ENCODE measurements at places on chromosomes 3 and 15.

DNA sequence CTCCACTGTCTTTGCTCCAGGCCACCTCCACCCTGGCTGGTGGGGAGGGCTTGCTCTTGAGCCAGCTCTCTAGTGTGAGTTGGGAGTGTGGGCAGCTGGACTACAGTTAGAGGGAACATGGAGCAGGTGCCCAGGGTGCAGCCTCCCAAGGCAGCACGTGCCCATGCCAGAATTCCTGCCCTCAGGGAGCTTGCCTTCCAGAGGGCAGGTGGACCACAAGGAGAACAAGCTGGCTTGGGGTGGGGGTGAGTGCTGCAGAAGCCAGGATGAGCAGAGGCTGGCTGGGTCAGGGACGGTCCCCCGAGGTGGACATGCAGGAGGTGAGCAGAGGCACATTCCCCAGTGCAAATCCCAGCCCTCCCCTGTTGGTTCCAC is 89.5 kb downstream of the VGLL4 start:
- DNase-seq = no peak

DNA sequence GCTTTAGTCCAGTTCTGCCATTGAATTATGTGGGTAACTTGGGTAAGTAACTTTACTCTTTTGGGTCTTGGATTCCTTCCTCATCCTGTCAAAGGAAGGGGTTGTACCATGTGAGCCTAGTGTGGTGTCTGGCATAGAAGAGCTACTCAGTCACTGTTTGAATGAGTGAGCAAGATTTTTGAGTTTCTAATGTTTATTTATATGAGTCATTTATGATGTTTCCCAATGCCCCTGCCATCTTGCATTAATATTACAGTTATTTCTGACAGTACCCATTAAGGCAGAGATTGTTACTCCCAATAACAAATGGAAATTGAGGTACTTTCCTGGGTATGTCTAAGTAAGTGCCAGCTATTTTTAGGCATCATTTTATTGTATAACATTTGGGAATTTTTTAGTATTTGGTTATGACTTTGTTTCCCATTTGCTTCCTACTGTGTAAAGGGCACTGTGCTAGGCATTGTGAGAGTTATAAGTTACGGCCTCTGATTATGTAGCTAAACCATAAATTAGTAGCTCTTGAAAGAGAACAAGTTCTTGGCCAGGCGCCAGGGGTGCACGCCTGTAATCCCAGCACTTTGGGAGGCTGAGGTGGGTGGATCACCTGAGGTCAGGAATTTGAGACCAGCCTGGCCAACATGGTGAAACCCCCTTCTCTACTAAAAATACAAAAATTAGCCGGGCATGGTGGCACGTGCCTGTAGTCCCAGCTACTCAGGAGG is 23.5 kb downstream of the NR1D2 start:
- DNase-seq = peak; percentile 82

GRCh38 chr3:24101676-24102168 is 156.6 kb downstream of the NR1D2 start:
- DNase-seq = peak; percentile 36

- DNase-seq = no peak
Observed at GRCh38 chr3:39260318-39260717, 19.5 kb downstream of the CX3CR1 start.

GRCh38 chr3:9912294-9912935 is 4.5 kb upstream of the IL17RC start:
- DNase-seq = peak; percentile 76

DNA sequence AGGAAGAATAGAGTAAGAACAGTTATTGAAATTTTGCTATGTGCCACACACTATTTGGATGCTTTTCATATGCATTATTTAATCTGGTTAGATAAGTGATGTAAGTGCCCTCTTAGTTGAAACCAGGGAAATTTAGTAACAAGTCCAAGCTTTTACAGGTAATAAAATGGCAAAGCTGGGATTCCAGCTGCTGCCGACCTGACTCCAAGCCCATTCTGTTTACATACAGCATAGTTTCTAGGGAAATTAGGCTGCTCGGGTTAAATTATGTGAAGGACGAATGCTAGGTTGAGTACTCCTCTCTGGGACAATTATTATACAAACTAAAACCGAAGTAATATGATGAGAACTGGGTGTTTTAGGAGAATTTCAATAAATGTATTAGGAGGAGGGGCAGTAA is 38.7 kb upstream of the FAH start:
- DNase-seq = no peak

GRCh38 chr3:3686907-3687648 is 112.2 kb upstream of the LRRN1 start:
- DNase-seq = no peak

DNA sequence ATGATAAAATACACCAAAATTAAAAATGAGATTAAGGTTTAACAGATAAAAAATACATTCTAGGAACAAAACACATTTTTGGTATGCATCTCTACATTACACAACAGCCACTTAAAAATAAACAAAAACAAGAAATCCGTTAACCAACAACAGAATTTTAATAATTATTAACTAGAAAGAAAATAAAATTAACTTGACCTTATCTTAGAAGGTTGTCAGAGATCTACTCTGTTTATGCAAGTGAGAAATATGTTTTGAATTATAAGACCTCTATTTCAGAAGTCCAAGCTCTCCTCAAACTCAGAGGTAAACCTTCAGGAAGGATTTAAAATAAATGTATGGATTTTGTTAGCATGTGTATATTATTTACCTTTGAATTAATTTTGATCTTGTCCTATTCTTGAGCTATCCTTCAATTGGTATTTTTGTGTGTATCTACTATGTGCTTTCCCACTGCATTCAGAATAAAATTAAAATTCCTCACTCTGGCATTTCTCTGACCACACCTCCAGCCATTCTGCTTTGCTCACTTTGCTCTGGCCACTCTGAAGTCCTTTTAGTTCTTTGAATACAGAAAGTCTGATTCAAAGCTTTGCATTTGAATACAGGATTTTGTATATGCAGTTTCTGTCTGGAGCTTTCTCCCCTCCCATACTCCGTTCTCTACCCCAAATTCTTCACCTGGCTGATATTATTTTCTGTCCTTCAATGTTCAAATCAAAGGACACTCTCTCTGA is 352.0 kb downstream of the ZBTB20 start:
- DNase-seq = no peak

DNA sequence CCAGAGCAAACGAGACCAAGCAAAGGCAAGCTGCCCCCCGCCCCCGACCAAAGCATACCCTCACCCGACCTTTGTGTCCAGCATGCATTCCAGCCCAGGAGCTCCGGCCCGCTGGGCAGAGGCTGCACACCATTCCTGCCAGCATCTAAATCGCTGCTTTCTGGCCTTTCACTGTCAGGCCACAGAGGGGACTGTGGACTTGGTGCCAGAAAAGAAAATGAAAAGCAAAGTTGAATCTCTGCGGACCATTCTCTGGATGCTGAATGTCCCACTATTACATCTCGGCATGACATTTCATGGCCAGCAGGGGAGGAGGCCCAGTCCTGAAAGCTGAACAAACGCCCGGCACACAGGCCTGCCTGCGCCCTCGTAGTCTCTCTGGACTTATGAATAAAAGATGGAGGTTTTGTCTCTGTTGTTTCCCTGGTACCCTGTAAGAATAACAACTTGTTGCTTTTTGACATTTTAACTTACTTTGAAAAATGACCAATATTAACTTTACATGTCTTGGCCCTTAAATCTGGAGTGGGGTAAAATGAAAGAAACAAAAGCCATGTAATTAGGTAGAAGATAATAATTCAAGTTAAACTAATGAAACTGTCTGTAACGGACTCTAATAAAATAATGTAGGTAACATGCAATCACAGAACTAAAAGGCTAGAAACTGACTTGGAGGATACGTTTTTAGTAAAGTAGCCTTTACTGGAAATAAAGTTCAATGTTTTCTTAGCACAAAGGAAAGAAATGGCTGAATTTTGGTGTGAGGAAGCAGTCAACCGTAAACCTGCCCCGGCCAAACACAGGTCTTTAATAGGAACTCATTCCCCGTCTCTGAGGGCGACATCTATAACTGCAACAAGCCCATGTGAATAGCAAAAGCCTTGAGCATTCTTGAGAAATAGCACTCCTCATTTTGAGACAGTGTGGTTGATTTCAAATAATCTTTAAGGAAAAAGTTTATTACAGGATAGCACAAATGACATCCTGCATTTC is 12.7 kb downstream of the IL17RD start:
- no peak for DNase-seq

DNA sequence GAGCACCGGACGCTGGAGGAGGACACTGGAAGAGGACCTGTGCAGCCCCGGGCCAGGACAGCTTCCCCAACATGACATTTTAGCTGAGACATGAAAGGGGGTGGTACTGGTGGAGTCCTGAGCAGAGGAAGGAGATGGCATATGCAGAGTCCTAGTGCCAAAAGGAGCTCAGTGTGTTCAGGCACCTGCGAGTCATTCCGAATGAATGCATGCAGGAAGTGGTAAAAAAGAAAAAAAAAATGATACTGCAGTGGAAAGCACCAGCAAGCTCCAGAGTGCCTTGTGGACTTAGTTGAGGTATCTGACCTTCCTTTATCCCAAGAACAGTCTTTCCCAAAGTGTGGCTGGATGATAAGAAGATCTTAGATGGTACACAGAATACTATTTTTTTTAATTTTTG is 6.6 kb upstream of the ZNF148 start:
- DNase-seq = peak; percentile 48

DNA sequence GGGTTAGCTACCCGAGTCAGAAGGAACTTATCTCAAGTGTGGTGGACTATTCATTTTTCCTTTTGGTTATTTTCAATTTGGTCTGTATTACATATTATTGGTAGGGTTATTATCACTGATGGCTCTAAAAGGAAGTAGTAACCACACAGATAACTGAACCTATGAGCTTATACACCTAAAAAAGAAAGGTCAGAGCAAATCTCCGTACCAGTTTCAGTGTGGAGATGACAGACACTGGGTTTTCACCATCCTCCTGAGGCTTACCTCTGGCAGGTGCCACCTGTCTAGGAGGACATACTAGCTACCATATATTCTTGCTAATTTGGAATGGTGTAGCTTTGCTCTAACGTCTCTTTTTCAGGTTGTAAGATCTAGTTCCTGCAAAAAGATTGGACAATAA is 10.2 kb downstream of the GAP43 start:
- no peak for DNase-seq

DNA sequence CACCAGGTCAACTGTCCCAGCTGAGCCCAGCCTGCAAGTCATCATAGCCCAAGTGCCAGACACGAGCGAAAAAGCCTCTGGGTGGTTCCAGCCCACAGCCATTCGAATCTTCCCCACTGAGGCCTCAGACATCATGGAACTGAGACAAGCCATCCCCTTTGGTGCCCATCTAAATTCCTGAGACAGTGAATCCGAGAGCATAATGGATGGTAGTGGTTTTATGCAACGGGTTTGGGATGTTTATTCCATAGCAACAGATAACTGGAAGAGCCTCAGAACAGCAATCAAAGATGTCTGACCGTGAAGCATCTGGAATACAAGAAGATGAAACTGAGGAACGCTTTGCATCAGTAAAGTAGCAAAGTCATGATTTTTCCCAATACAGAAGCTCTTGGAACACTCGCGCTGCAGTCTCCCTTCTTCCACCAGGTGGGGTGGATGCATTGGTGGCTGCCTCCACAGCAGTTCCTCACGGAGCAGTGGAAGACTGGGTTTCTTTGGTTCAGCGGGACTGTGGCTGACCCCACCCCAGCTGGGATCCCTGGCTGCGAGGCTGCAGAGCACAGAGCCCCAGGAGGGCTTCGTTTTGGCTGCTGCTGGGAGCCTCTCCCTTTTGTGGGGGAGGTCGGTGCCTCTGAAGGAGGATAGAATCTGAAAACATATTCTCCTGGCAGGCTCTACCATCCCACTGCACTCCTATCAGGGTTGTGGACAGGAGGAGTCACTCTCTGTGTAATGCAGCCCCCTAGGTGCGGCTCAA is 26.4 kb upstream of the PDE8A start:
- DNase-seq = peak; percentile 76

DNA sequence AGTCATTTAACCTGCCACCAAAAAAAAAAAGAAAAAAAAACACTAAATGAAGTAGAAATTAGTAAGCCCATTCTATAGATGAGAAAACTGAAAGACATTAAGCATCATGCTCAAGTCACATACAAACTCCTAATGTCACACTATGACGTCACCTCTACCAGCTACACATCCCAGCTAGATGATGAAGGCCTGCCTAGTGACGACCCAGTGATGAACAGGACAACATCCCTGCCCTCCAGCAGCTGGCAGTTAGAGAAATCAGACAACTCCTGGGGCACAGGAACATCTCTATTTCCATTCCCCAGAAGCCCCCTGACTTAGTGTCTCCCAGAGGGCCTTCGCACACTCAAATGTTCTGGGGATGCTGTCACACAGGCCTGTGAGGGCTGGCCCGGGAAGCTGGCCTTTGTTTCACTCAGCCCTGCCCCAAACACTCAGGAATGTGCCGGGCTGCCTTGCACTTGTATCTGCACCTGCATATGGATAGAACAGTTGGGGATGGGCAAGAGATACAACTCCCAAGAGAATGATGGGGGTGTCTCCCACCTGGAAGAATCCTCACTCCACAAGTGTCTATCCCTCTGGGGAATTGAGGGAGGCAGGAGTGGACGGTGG is 7.0 kb upstream of the HAPLN3 start:
- DNase-seq = no peak

GRCh38 chr3:18194431-18194830 is 230.7 kb downstream of the SATB1 start:
- peak; percentile 48 for DNase-seq
